ENCODE measurements at places on chromosomes 16 and 17.

- no peak for DNase-seq
Measured at GRCh38 chr17:864315-864714, 82.2 kb downstream of the MRM3 start.

GRCh38 chr17:78806451-78806850 lies 24.4 kb upstream of the CYTH1 start:
- DNase-seq = no peak

DNA sequence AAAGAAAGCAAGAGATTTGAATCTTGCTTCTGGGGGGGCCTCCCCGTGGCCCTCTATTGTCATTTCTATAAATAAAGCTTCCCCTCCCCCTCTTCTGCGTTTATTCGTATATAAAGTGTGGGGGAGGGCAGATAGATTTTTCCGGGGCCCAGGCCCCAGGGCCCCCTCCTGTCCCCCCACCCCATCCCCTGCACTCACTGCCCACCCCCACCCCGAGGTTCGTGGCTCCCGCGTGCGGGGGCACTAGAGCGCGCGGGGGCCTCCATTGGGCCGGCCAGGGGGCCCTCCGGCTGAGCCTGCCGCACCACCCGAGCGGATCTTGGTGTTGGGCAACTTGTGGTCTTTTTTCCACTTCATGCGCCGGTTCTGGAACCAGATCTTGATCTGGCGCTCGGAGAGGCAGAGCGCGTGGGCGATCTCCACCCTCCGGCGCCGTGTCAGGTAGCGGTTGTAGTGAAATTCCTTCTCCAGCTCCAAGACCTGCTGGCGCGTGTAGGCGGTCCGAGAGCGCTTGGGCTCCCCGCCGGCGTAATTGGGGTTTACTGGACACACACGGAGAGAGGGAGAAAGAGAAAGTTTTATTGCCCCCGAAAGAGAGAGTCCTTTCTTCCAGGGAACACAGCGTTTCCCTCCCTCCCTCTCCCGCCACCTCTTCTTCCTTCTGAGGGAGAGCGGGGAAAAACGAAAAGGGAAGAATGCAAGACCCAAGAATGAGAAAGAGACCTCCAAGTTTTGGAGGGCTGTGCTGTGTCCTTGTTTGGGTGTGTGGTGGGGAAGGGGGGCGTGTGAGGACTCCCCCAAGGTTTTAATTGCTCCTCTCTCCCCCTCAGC lies 1.5 kb downstream of the HOXB4 start:
- DNase-seq = no peak

- DNase-seq = no peak
Measured at GRCh38 chr17:52762147-52762793, 603.8 kb upstream of the CA10 start.

- DNase-seq = no peak
Measured at GRCh38 chr16:19967963-19968362, 83.3 kb upstream of the GPRC5B start.

GRCh38 chr17:57463103-57463885 lies 207.0 kb downstream of the MSI2 start:
- no peak for DNase-seq

DNA sequence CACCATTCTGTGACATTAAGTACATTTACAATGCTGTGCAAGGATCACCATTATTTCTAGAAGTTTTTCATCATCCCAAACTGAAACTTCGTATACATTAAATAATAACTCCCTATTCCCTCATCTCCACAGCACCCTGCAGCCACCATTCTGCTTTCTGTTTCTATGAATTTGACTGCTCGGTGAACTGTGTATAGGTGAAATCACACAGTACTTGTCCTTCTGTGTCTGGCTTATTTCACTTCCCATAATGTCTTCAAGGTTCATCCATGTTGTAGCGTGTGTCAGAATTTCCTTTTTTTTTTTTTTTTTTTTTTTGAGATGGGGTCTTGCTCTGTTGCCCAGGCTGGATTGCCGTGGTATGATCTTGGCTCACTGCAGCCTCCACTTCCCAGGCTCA lies 20.4 kb downstream of the RAP1GAP2 start:
- no peak for DNase-seq

GRCh38 chr17:82791532-82791931 lies 39.7 kb downstream of the TBCD start:
- no peak for DNase-seq
